ENCODE measurements at places on chromosomes 6 and 20.

DNA sequence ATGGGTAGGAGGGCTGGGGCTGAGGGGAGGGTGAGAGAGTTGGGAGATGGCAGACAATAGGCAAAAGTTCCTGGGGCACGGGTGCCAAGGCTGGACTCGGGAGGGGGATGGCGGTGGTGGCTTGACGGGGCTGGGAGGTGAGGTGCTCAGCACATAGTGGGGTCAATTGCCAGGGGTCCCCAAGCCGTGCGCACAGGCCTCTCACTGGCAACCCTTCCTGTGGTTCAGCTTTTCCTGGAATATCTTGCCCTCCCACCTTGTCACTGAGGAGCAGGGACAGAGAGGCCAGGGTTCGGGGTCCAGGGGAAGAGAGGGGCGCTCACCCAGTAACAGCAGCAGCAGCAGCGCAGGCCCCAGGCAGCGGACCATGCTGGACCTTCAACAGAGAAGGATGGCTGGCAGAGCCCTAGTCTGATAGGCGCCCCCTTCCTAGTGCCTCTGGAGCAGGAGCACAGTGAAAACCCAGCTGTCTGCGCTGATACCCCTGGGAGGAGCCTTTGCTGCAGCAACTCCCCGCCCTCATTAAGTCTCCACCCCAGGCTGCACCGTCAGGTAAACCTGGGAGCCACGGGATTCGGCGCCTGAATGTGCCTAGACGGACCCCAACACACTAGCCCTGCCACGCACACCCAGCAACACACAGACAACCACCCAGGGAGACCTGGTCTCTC, at the start of gene GFRA4:
GFRA4 (minus strand) TSS at position 369 of the 671 bp plus-strand sequence; CDS start at position 369, 0 bp downstream.
- DNase-seq: no peak

GRCh38 chr6:168155821-168156741, 77.1 kb upstream of the FRMD1 start:
- DNase-seq: no peak

DNA sequence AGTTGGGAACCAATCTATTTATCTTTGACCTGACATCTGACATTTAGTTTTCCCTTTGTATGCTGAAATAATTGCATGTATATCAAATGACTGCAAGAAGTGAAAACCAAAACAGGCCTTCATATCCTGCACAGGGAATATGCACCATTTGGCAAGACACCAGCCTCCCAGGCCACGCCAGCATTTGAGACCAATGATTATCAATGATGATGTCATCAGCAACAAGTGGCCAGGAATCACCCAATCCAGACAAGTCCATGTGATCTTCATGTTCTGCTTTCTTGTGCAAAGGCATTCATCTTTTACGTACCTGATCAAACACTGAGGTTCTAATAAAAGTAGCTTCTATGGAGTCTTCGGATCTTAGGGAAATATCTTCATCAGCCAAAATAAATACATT, 107.4 kb upstream of the TENT5A start:
- no peak for DNase-seq

DNA sequence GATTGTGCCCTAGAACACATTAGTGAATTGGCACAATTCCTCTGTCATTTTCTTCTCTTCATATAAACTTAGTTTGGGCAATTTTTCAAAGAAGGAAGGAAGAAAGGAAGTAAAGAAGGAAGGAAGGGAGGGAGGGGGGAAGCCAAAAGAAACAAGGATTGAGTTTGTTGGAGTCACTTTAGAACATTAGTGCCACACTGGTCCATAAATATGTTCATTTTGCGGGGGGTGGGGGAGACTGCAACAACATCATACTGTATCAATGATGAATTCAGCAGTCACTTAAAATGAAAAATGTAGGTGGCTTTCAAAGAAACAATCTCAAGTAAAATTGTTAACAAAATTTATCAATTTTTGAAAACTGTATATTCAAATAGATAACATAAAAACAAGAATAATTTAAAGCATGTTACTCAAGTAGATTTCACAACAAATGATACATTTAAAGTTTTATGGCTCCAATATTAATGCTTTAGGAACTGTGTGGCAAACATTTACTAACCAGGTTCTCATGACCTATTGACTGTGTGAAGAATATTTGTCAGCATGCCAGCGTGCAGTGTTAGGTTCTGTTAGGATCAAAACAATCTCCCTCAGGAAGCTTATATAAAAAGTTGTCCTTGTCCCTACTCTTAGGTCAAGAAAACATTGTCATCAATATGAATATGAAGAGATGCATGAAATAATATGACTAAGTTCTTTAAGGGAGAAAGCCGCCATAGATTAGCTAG, 208.1 kb upstream of the AGPAT4 start:
- no peak for DNase-seq

DNA sequence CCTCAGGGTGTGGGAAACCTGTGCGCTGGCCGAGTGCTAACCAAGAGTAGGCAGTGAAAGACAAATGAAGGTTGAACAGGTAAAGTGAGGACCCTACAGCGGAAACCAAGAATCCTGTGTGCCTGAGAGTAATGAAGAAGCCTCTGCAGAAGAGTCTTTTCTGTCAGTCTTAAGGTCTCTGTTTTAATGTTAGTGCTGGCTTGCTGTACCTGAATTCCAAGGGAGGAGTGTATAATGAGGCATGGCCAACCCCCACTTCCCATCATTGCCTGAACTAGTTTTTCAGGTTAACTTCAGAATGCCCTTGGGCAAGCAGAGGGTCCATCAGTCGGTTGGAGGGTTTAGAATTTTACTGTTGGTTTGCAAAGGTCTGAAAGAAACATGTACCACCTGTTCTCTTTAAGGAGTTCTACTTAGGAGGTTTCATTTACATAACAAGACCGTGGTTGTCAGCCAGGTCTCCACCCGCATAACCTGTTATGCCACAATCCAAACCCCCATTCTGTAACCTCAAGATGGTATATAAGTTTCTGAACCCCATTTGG, 589 bp upstream of the PDCD2 start:
- DNase-seq: no peak

DNA sequence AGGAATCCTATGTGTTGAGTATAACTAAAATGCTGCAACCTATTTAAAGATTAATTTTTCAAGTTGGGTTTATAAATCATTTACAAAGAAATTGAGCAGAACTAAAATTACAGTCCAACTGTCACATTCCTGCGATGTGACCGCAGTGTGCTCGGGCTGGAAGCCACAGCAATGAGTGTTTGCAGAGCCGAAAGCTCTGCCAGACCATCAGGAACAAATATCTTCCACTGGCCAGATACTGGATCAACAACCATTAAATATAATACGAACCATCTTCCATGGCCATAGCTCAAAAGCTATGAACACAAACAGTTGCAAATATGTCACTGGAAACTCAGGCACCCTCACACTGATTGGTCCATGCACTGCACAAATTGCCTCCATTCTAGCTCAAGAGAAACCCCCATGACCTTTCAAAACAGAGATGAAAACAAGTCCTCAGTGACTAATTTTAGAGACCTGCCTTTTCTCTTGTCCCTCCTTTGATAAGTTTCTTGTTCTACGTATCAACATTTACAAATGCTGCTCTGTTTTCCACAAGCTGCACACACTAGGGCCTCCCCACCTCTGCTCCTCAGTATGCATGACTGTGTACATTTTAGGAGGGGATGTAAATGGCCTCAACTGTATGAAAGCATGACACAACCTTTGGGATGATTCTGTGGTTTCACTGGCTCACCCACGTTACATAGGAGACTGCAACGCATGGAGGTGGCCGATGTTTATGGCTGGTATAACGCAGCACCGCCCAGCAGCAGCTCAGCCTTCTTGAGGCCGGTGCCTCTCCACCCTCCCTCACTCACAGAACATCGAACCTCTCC, 171.7 kb downstream of the WDR27 start:
- peak; percentile 14 for DNase-seq

GRCh38 chr6:6505111-6505510, 83.4 kb upstream of the LY86 start:
- DNase-seq: no peak

- DNase-seq: no peak
Observed at GRCh38 chr20:52518735-52519134, 327.2 kb upstream of the ZFP64 start.

DNA sequence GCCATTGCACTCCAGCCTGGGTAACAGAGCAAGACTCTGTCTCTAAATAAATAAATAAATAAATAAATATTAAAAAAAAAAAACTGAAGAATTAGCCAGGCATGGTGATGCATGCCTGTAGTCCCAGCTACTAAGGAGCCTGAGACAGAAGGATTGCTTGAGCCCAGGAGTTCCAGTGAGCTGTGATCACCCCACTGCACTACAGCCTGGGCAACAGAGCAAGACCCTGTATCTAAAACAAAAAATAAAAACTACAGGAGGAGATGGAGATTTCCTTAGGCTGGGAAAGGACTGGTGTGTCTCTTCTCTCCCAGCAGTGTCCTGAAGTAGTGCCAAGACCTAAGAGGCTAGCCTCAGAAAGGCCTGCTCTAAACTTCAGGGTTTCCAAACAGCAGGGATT, 8.1 kb upstream of the GTF3C6 start:
- DNase-seq: no peak

- DNase-seq: peak; percentile 25
Observed at GRCh38 chr6:107064579-107065065, 36.6 kb downstream of the MTRES1 start.

- DNase-seq: no peak
Observed at GRCh38 chr6:12951415-12951814, 234.8 kb downstream of the PHACTR1 start.

DNA sequence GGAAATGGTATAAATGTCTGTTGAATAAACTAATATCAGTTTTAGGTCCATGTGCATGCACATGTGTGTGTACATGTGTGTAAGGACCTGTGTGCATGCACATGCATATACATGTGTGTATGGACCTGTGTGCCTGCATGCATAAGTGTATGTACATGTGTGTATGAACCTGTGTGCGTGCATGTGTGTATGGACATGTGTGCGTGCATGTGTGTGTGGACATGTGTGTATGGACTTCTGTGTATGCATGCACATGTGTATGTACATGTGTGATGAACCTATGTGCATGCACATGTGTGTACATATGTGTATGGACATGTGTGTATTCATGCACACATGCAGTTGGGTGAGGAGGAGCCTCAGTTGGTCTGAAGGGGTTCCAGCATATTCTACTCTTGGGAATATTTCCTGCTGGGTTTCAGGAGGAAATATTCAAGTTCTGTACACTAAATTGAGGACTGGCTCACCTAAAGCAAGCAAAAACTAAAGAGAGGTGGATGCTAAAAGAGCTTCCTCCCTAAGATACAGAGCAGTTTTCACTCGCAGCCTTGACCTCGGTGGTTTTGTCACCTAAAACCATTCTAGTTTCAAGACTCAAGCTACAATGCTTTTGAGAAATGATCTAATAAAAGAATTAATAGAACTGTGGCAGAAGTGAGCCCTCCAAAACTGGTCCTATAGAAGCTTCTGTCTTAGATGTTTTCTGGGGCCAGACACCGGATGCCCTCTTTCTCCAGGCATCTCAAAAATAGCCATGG, 742.8 kb downstream of the MAFB start:
- DNase-seq: no peak

DNA sequence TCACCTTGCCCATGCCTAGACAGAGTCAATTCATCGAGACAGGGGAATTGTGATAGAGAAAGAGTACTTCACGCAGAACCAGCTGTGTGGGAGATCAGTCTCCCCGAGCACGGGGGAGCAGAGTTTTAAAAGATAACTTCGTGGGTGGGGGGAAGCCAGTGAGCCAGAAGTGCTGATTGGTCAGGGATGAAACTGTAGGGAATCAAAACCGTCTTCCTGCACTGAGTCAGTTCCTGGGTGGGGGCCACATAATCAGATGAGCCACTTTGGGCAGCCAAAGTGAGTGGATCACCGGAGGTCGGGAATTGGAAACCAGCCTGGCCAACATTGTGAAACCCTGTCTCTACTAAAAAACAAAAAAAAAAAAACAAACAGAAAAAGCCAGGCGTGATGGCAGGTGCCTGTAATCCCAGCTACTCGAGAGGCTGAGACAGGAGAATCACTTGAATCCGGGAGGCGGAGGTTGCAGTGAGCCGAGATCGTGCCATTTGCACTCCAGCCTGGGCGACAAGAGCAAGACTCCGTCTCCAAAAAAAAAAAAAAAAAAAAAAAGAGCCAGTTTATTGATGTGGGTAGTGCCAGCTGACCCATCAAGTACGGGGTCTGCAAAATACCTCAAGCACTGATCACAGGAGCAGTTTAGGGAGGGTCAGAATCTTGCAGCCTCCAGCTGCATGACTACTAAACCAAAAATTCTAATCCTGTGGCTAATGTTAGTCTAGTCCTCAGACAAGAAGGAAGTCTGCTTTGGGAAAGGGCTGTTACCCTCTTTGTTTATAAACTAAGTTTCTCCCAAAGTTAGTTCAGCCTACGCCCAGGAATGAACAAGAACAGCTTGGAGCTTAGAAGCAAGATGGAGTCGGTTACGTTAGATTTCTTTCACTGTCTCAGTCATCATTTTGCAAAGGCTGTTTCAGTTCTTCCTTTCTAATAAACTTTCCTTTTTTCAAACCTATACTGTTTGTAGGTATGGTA, 3.9 kb upstream of the TRIM39 start:
- peak; percentile 10 for DNase-seq

- no peak for DNase-seq
Observed at GRCh38 chr20:2871111-2871465, 2.2 kb upstream of the PTPRA start.

- DNase-seq: no peak
Observed at GRCh38 chr6:130043344-130043743, 25.0 kb downstream of the L3MBTL3 start.

- no peak for DNase-seq
Observed at GRCh38 chr20:49696594-49696993, 17.1 kb downstream of the B4GALT5 start.

GRCh38 chr6:27076116-27076515, 171.4 kb upstream of the PRSS16 start:
- no peak for DNase-seq

GRCh38 chr20:57040466-57040865, 226.0 kb downstream of the BMP7 start:
- DNase-seq: no peak

DNA sequence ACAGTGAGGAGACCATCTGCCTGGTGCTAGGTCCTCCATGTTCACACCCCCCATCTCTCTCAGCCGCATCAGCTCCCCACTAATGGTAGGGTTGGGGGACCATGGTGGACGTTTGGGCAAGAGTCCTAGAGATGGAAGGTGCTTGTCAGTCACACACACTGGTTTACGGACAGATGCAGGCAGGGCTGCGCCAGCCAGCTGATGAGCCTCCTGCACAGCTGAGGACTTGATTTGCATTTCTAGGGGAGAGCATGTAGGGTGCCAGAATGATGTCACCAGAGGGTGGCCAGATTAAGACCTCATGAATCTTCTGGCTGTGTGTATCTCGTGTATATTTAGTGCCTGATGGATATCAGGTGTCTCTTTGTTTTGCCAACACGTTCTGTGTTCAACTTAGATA, 28.6 kb downstream of the CST8 start:
- no peak for DNase-seq
